ENCODE measurements at places on chromosomes 4 and X.

DNA sequence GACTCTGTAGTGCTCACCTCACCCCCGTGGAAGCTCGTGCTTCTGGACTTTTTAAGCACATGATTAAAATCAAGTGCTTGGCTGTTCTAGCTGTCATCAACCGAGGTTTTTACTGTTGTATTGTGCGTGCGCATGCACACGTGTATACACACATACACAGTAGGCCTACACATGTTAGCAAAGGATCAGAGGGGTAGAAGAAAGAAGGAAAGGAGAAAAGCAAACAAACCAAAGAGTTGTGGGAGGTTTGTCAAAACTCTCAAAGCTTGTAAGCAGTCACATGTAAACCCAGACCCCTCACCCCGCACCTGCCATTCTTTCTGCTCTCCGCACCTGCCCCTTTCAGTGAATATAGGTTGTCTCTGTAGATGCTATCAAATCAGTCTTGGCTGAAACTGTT lies 311.8 kb downstream of the HS3ST1 start:
- no peak for DNase-seq

GRCh38 chr4:102735582-102735981 lies 25.2 kb downstream of the MANBA start:
- no peak for DNase-seq

GRCh38 chrX:140508958-140509357 lies 4.1 kb upstream of the SOX3 start:
- no peak for DNase-seq

- DNase-seq, result no peak
These were observed 106.6 kb upstream of the ATP6AP2 start for GRCh38 chrX:40474205-40474626.

GRCh38 chr4:44670506-44671199 lies 7.6 kb upstream of the GUF1 start:
- DNase-seq, result no peak

DNA sequence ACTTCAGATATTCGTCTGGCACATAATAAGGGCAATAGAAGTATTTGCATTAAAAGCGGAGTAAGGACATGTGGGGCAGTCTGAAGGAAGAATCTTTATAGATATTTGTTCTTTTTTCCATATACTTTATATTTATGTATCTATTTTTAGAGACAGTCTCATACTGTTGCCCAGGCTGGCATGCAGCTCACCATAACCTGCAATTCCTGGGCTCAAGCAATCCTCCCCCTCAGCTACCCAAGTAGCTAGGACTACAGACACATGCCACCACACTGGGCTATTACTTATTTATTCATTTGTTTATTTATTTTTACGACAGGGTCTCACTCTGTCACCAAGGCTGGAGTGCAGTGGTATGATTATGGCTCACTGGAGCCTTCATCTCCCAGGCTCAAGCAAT lies 16.7 kb upstream of the MRPL1 start:
- no peak for DNase-seq

GRCh38 chr4:138455097-138455496 lies 212.9 kb upstream of the SLC7A11 start:
- no peak for DNase-seq

GRCh38 chrX:331825-332495 lies 13.4 kb upstream of the GTPBP6 start:
- DNase-seq, result no peak

DNA sequence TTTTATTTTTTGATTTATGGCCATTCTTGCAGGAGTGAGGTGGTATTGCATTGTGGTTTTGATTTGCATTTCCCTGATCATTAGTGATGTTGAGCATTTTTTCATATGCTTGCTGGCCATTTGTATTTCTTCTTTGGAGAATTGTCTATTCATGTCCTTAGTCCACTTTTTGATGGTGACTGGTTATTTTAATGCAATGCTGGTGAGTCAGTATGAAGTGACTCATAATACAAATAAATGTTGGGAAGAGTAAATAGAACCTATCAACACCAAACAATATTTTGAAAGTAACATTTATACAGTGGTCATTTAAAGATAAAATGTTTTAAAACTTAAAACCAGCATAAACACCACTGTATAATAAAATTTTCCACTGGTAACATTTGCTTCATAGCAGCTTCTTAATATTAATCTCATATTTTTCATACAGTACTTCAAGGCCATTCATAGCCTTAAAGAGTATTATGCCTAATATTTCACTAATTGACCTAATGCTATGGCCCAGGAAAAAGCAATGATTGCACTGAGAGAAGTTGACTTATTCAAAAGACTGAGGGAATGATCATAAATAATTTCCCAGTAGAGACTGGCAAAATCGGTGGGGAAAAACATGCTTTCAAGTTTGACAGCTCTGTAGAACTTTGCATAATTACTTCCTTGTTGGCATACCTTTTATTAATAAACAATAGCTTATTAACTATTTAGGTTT lies 33.9 kb downstream of the CASK start:
- DNase-seq, result no peak

DNA sequence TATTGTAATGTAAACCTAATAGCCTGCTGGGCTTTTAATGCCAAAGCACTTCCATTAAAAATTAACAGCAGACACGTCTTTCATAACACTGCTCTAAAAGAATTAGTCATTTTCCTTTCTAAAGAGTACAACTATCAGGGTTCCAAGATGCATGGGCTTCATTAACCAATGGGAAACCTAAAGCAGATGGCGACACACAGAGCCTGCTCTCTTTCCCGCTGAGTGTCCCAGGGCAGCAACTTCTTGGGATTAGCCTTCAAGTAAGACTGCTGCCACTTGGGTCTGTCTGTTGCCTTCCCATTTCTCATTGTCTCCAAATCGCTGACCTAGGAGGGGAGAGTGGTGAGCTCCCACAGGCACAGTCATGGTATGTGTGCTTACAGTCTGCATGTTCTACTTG lies 14.0 kb upstream of the PHKA2 start:
- no peak for DNase-seq

- DNase-seq, result no peak
These were observed 14.5 kb downstream of the PRSS48 start for GRCh38 chr4:151291485-151291884.

- no peak for DNase-seq
These were observed 320.4 kb downstream of the HNRNPD start for GRCh38 chr4:82053396-82053795.

GRCh38 chr4:138275963-138276621 lies 33.9 kb upstream of the SLC7A11 start:
- DNase-seq, result no peak

GRCh38 chr4:102808009-102808408 lies 19.3 kb downstream of the UBE2D3 start:
- DNase-seq, result no peak

GRCh38 chr4:29538889-29539646 lies 1181.1 kb upstream of the PCDH7 start:
- no peak for DNase-seq

DNA sequence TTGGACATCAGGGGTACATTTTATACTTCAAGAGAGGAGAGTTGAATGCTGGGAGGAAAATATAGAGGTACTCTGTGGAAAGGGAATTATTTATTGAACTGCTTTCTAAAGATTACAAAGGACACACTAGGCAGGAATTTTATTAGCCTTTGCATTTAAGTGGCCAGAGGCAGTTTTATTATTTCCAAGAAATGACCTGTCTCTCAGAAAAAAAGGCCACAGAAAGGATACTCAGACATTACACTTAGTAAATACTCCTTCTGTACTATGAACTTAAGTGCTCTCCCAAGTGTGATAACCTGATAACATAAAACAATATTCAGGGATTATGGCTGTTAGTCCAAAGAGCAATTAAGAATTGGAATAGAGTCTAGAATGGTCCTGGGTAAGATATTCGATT lies 7.5 kb downstream of the LRRC66 start:
- DNase-seq, result no peak

GRCh38 chr4:185054886-185055285 lies 36.6 kb downstream of the HELT start:
- no peak for DNase-seq

DNA sequence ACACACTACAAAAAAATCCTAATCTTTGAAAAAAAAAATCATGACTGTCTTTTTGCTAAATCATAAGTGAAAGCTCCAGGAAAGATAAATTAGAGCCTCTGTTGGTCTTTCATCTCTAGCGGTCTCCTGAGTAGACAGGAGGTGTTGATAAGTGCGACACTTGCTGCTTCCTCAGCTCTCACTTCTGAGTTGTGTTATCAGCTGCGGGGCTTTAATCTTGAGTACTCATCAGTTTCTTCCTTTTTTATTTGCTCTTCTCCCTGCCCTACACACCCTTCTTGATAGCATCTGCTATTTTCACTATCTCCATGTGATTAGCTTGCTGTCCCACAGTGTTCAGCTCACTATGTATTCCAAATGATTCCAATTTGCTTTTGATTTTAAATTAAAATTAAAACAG lies 1449.2 kb downstream of the C4orf33 start:
- DNase-seq, result no peak

DNA sequence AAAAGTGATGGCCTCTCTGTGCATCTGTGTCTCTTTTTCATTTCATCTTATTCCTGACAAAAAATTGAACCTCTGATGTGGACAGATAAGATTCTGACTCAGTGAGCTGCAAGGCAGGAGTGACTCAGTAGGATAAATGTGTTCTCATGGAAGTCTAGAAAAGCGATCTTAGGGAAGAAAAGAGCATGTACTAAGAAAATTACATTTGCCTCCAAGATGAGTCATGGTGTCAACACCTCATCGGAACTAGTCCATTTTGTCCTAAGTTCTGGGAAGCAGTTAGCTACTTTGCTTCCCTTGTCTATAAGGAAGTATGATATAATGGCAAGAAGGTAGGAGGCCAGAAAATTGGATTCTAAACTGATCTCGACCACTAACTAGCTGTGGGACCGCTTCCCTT lies 83.5 kb upstream of the AFF2 start:
- DNase-seq, result no peak

DNA sequence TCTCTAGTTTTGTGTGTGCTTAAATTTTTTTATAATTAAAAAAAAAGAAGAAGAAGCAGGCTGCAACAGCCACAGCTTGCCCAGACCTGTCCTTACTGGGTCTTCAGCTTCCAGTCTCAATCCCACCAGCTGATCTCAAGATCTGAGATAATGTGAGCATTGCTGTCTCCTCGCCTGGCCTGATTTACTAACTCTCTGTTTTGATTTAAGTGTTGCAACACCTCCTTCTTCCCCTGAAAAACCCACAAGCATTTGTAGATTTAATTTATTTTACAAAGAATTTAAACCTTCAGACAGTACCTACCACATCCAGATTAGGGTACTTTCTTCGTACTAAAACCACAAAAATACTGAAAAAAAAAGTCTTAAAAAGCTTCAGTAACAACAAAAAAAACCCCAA lies 38.0 kb downstream of the FAM241A start:
- no peak for DNase-seq

DNA sequence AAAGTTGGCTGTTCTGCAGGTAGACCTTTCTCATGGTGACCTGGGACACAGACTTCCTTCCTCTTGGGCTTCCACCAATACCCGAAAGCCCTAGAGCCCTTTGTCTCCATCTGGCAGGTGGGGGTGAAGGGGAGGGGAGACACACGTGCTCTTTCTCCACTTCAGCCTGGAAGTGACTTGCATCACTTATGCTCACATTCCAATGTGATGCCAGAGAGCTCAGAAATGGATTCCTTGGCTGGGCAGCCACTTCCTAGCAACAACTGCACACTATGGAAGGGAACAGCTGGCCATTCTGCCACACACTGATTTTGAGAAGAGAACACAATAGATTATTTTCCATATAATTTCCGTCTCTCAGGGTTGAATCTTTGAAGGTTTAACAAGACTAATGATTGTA lies 36.3 kb downstream of the C4orf51 start:
- no peak for DNase-seq

- DNase-seq, result no peak
These were observed 35.2 kb downstream of the GPC3 start for GRCh38 chrX:133950214-133950613.

- no peak for DNase-seq
These were observed 11.9 kb downstream of the EDNRA start for GRCh38 chr4:147492761-147493160.

DNA sequence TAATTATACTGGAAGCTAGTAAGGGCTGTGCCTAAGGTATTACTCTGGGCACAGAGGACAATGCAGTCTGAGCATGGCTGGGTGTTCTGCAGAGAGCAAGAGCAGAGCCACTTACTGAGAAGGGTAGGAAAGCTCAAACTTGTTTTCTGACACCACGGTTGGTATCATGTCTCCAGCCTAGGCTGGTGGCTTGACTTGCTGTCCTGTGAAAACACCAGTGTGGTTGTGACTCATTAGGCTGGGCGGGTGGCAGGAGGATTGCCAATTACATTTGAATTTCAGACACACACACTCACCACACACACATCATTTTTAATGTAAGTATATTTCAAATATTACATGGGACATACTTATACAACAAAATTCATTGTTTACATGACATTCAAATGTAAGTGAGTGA lies 19.7 kb upstream of the MTM1 start:
- no peak for DNase-seq

DNA sequence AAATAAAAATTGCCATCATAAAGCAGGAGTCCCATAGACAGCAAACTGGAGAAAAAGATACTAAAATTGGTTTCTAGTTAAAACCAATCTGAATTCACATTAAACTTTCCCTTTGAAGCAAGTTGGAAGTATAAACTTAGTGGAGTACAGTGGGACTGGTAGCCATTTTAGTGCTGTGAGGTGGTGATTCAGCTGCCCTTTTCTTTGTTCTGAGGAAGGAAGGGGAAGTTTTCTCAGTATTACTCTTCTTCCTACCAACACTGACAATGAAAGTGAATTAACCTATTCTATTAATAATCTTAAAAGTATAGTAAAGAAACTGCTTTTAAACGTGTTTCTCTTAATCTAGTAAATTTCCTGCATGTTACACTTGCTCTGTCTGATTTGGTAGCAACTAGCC lies 36.7 kb downstream of the SLC9A6 start:
- no peak for DNase-seq

DNA sequence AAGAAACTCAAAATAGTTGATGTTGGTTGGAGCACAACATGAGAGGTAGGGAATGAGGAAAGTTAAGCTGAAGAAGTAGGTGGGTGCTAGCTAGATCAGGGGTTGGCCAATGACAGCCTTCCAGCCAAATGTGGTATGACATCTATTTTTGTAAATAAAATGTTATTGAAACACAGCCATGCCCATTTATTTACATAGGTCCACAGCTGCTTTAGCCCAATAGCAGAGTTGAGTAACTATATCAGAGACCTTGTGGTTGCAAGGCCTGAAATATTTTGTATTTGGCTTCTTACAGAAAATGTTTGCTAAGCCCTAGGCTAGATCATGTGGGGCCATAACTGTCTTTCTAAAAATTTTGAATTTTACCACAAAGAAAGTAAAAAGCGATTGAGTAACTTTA lies 234.9 kb upstream of the CTSO start:
- DNase-seq, result no peak
